ENCODE measurements at places on chromosomes 2 and 18. TPM values are rescaled to one million over a fixed set of nuclear protein-coding genes. Genes with fewer than 3 reads are reported as not detected.

LOXHD1 gene
- 0.29 TPM for total RNA-seq

LYG2 gene
- not detected for total RNA-seq

MYO3B gene
- 14.1 TPM for total RNA-seq

TCF23 gene
- 0.42 TPM for total RNA-seq

CYS1 gene
- total RNA-seq = 4.0 TPM

PLGLB2 gene
- total RNA-seq = 0.83 TPM

EPG5 gene
- 35.8 TPM for total RNA-seq

NPHP1 gene
- 10.2 TPM for total RNA-seq

MEX3C gene
- total RNA-seq = 38.7 TPM

MATN3 gene
- total RNA-seq = 2.2 TPM

REG1B gene
- total RNA-seq = not detected

ZSWIM2 gene
- total RNA-seq = not detected

OBSL1 gene
- total RNA-seq = 89.1 TPM

ZNF519 gene
- total RNA-seq = 13.2 TPM

AGXT gene
- 0.31 TPM for total RNA-seq

KCNS3 gene
- total RNA-seq = 20.3 TPM

COLEC12 gene
- 10.2 TPM for total RNA-seq

PDE1A gene
- total RNA-seq = 9.7 TPM

HOXD10 gene
- total RNA-seq = 4.4 TPM

CKAP2L gene
- total RNA-seq = 1.2 TPM

RTP5 gene
- 0.21 TPM for total RNA-seq

IL1RL1 gene
- total RNA-seq = 18.3 TPM

All from ureter (tissue), 1 donor.